ENCODE measurements at places on chromosomes 12 and 14. TPM values are rescaled to one million over a fixed set of nuclear protein-coding genes. Genes with fewer than 3 reads are reported as not detected.

The ZC2HC1C gene
- 0.38 TPM for total RNA-seq

The RPL10L gene
- total RNA-seq = not detected

The DBX2 gene
- not detected for total RNA-seq

The CCND2 gene
- 133 TPM for total RNA-seq

The TESPA1 gene
- total RNA-seq = not detected

The CIROP gene
- total RNA-seq = not detected

The TRIAP1 gene
- total RNA-seq = 52.1 TPM

The SERPINA10 gene
- not detected for total RNA-seq

The IFI27 gene
- total RNA-seq = 0.51 TPM

The ACOT6 gene
- total RNA-seq = not detected

The PPM1H gene
- 1.6 TPM for total RNA-seq

- DNase-seq = no peak
Measured at GRCh38 chr12:53078425-53079225, 565 bp downstream of the SPRYD3 start.

GRCh38 chr12:64010069-64010686, 165.7 kb downstream of the SRGAP1 start:
- DNase-seq = peak; percentile 65

DNA sequence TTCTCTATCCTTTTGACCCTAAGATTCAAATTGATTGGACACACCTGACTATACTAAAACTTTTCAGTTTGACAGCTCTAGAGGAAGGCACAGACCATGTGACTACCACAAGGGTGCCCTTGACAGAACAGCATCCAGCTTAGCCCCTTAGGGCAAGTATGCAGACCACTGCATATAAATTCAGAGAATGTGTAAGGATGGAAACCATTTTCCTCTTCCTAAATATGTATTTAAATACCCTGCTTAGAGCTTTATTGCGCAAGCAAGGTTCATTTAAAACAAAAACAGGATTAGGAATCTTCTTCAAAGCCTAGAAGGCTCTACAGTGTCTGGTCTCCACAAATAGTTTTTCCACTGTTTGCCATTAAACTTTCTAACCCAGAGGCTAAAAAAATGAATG, 202.8 kb downstream of the MED13L start:
- no peak for DNase-seq

DNA sequence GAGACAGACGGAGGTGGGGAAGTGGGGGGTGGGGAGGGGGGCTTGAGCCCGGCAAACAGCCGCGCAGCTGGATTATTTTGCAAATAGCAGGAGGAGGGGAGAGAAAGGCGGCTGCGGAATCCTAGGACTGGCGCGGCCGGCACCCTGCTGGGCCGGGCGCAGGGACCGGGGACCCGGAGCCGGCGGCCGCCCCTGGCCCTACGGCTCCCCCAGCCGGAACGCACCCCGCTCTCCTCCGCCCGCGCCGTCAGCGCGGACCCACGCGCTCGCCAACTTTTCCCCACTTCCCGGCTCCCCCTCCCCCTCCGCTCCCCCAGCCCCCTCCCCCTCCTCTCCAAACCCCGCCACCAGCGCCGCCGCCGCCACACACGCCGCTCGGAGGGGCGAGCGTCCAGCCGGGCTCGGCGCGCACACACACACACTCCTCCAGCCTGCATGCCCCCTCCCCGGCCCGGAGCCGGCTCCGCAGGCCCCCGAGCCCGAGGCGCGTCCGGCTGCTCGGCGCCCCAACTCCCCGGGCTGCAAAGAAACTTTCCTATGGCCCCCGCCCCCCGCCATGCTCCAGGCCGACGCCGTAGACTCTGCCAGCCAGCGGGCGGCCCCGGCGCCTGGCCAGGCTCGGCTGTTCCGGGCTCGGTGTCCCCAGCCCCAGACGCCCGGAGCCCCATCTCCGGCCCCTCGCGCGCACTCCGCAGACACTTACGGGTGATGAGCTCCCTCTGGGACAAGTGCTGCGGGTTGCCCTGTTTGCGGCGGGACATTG, 1.4 kb downstream of the BCL11B start:
- DNase-seq = no peak

GRCh38 chr12:4107436-4107878, 166.1 kb upstream of the CCND2 start:
- DNase-seq = peak; percentile 80

DNA sequence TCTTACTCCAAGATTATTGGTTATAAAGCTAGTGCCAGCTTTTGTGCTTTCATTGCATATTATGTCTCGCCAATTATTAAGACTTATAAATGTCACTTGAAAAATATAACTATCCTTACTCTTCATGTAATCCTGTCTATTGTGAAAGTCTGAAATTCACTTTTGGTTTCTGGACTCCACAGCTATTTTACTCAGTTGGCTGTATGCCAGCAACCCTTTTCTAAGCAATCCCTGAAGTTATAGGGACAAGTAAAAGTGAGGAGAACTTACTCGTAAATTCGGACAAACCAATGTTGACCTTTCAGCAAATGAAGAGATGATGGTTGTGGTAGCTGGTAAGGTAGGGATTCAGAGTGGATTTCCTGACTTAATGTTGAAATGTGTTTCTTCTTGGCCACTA, 196.3 kb downstream of the NPAS3 start:
- DNase-seq = no peak

DNA sequence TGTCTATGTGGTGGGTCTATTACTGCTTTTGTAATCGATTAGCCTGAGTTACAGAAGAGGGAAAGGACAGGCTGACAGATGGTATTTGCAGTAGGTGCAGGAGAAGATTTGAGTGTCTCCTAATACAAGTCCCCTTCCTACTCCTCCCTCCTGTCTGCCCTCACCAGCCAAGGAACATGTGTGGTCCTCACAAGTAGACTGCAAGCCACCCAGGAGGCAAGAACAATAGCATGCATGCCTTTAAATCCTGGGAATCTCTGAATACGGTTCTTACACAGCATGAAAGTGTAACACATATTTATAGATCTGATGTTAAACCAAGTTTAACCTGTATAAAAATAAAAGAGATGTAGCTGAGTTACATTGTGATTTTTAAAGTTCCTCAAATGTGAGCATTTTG, 117.0 kb downstream of the PTCSC3 start:
- DNase-seq = no peak

DNA sequence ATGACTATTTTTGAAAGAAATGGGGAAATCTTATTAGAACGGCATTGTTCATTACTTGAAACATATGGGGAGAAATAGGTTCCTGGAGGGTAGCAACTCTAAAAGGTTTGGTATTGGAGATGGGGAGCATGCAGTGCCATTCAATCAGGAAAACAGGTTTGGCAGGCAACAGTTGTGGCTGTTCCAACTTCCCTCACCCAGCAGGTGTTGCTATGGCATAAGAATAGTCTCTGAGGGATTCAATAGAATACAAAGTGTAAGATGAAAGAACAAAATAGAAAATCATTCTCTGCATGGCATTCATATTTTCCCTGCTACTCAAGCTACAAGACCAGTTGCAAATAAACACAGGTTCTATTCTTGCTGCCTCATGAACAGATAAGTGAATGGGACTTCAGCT, 393.3 kb upstream of the RPL10L start:
- DNase-seq = no peak

GRCh38 chr14:21642683-21643082, 7.9 kb upstream of the OR10G2 start:
- DNase-seq = no peak
